Regular cardiac myocyte (primary cell): ENCODE measurements at places on chromosomes 5 and 9. TPM values are rescaled to one million over a fixed set of nuclear protein-coding genes. Genes with fewer than 3 reads are reported as not detected.

Gene ZBTB6
- 15.0 and 15.2 TPM in 2 replicates for total RNA-seq

Gene MED10
- total RNA-seq = 14.1 and 18.0 TPM in 2 replicates

Gene PTPN3
- 2.3 and 3.5 TPM in 2 replicates for total RNA-seq

Gene C7
- 0.96 and 24.8 TPM in 2 replicates for total RNA-seq

Gene HTR4
- total RNA-seq = not detected in 2 replicates

Gene MCIDAS
- total RNA-seq = not detected in 2 replicates
